ENCODE measurements at places on chromosomes 4 and X.

GRCh38 chr4:78784236-78784865 is 8.2 kb downstream of the BMP2K start:
- peak; percentile 83 for DNase-seq

- no peak for DNase-seq
These were observed 32.2 kb downstream of the TBC1D14 start for GRCh38 chr4:6941796-6942195.

DNA sequence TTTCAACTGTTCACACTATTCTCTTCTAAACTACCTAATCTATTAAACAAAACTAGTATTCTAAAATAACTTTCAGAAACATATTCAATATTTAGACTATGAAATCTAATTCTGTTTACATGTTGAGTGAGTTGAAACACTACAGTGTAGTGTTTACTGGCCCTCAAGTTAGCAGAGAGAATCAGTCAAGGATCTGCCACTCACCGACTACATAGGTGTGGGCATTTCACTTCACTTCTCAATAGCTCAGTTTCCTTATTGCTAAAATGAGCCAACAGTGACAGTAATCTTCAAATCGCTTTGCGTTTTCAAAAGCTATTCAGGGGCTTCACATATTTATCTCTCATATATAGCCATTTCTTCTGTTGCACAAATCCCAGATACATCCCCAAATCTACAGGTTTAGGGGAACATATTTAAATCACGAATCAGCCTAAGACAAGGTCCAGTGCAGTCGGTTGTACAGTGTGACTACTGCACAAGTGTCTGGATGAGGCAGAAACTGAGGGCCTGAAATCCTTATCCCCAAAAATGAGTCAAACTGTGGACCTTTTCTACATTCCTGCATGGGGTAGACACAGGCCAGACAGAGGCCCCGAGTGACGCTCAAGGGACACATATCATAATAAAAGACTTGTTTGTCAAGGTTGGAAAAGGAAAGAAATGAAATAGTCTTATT is 129.8 kb downstream of the PPP3CA start:
- DNase-seq: peak; percentile 34

DNA sequence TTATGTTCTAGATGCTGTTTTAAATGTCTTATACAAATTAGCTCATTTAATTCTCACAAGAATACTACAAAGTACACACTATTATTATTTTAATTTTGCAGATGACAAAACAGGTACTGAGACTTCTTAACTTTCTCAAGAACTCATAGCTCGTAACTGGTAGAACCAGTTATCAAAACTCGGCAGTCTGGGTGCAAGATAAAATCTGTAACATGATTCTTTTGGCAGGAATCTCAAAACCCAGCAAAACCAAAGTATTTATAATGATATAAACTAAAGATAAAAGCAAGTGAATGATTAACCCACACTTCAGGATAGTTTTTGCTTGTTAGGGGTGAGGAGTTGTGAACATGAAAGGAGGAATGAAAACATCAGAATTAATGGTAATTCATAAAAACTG is 27.6 kb downstream of the CLNK start:
- DNase-seq: peak; percentile 42

DNA sequence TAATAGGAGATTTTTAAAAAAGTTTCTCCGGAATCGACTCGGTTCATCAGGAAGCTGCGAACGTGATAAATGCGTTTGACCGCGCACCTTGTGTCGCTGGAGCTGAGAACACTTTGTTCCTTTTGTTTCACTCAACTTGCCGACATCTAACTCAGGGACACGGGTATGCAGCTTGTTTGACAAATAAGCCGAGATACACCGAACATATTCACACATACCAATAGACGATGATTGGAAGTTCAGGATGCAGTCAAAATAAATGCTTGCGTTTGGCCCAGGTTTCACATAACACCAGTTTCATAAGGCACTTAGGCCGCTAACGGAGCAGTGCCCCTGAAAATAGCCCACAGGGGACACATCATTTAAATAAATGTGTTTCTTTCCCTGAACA is 932 bp upstream of the SHISA3 start:
- no peak for DNase-seq

Data from fibroblast of villous mesenchyme (primary cell).